ENCODE measurements at places on chromosomes 13 and 19.

GRCh38 chr13:52878831-52879230 lies 30.4 kb upstream of the PCDH8 start:
- DNase-seq, result no peak

DNA sequence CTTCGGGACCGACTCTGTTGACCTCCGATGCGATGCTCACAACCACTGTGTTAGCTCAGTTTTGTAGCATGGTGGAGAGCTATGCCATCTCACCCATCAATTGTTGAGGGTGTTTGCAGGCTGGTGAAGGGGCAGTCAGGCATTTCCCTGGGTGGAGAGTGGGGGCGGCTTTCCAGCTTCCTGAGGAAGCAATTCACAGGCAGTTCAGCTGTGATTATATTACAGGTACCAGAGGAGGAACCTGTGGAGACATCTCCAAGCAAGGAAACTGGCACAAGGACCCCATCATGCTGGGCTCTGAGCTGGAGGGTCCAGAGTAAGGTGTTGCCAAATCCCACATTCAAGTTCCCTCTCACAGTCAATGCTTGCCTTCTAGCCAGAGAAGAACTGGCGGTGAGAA lies 166.0 kb upstream of the ZNF536 start:
- no peak for DNase-seq

GRCh38 chr19:45352914-45353796 lies 12.6 kb downstream of the KLC3 start:
- no peak for DNase-seq

- no peak for DNase-seq
Measured at GRCh38 chr13:35909837-35910540, 221.2 kb downstream of the DCLK1 start.

- DNase-seq, result peak; percentile 42
Measured at GRCh38 chr13:72839831-72840426, 58.0 kb downstream of the PIBF1 start.

DNA sequence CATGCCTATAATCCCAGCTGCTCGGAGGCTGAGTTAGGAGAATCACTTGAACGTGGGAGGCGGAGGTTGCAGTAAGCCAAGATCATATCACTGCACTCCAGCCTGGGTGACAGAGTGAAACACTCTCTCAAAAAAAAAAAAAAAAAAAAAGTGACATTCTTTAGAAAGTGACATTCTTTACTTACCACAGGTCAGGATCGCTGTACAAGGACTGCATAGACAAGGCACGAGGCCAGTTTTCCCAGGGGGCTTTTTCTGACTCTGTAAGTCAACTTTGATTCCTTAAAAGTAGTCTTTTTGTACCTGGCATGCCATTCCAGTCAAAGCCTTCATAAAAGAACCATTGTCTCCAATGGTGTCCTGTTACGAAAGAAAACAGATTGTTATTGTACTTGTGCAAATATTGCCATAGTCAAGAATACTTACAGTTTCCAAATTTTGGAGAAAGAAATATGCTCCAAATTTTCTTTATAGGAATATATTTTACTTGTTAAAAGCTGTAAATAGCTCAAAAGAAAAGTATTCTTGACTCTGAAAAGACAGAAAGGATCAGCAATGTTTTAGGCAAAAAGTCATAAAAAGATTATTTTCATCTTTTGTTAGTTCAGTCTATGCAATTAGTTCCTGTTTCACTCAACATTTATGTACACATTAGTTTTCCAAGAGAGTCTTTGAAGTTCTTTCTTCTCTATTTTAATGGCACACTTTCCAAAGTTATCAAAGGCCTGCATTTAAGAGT lies 39.3 kb downstream of the CEACAM1 start:
- no peak for DNase-seq

DNA sequence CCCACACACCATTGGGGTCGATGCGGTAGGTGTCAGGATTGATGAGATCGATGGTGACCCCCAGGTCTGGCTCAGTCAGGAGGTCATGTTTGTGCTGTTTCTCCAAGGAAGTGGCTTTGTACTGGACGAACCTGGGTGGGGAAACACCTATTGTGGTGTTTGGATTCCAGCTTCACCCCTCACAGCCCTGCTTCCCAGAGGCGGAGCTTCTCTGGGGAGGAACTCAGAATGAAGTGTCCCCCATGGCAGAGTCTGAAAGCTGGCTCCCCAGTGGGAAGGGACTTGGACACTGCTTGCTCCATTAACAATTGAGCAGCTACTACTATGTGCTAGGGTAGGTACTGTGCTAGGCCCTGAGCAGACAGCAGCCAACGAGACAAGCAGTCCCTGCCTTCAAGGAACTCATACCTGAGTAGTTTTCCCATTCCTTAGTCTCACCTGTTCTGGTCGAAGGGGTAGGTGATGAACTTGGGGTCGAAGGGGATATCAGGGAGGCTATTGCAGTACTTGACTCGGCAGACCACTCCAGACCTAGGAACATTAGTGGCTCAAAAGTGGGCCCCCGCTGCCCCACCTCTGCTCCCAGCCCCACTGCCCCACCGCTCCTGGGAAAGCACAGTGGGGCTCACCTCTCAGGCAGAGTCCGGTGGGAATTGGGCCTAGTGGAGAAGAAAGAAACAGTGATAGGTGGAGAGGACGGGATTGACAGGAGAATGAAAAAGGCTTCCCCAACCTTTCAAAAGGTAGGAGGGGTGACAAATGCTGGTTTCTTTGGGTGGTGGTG lies 1.1 kb downstream of the PAF1 start:
- DNase-seq, result no peak

- DNase-seq, result no peak
Measured at GRCh38 chr13:112709825-112710783, 20.3 kb downstream of the ATP11A start.

DNA sequence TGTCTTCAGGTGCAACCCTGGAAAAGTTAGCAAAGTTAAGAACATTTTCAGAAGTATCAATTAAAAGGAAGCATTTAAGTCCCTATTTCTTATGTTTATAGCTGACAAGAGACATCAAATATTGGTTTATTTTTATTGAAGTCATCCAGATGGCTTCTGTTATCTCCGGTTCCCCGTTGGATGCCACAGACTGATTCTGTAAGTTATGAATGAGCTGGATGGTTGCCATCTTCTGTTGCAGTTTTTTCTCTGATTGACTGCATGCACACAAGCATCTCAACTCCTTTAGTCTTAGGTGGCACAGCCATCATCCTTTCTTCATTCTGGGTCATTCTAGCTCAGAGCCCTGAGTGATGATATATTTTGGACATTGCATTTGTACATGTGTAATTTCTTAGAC lies 10.6 kb upstream of the OXGR1 start:
- no peak for DNase-seq

DNA sequence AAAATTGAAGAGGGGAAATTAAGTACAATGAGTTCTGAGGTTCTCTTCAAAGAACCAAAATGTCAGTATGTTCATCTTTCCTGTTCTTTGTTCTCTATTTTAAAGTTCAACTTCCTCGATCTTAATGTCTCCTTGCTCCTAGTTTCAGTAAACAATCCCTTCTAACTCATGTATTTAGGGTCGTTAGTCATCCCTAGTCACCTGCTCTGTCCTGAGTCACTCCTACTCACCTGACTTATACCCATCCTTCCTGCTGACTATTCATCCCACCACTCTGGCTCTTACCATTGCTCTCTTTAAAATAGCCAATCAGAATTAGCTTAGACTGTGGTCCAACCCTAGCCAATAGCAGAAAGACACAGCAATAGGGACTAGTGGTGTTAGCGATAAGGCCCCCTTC lies 24.3 kb downstream of the ZNF90 start:
- DNase-seq, result no peak

DNA sequence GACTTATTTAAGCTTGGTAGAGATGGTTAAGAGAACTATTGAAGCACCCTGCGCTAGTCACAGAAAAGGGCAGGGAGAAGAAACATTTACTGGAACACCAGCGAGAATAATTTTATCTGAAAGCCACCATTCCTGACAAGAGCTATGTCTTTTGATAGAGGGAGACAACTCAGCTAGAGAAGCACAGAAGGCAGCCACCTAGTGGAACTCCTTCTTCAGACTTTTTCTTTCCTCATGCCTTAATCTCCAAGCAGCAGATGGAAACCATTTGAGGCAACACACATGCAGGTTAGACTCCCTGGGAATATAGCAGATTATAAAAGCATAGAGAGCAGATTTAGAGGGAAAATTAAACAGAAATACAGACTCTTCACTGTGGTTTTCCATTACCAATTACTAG lies 813.4 kb downstream of the SLITRK6 start:
- DNase-seq, result no peak

DNA sequence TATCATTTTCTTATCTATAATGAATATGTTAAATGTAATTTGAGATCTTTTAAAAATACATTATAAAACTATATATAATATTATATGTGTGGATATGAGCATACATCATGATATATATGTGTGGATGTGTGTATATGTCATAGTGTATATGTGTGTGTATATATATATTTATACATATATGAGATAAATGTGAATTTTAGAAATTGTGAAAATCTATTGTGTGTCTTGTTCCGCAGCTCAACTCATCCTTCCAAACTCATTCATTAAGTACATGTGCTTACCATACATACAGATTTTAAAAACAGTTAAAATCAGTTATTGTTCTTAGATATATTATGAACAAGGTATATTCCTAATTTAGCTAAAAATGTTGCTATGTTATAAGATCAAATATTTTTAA lies 435.2 kb upstream of the MIR17HG start:
- DNase-seq, result no peak

GRCh38 chr19:4370418-4371041 lies 27.2 kb downstream of the MPND start:
- DNase-seq, result no peak

- DNase-seq, result no peak
Measured at GRCh38 chr19:47094557-47095475, 18.8 kb downstream of the ZC3H4 start.

- no peak for DNase-seq
Measured at GRCh38 chr13:32191452-32191998, 123.6 kb downstream of the ZAR1L start.

DNA sequence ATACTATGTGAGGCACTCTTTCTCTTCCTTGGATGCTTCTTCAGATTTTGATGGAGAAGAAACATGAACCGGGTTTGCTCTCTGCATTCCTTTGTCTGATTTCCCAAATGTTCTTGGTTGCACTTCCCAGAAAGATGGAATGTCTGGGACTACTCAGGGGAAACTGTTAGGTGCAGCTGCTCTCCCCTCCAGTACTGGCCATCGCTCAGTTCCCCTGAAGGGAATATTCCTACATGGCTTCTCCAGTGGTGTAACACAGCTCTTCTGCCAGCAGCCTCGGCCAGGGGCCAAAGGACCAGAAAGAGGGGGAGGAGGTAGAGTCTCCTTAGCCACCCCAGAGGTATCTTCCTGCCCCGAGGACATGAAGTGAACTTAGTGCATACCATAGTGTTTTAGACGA lies 33.5 kb upstream of the SPRY2 start:
- no peak for DNase-seq

- peak; percentile 66 for DNase-seq
Measured at GRCh38 chr13:91817250-91817649, 418.8 kb downstream of the GPC5 start.
